ENCODE measurements at places on chromosomes 2 and 18.
A peak's percentile ranks its signal among the peaks of the same experiment; 100 is the strongest.

DNA sequence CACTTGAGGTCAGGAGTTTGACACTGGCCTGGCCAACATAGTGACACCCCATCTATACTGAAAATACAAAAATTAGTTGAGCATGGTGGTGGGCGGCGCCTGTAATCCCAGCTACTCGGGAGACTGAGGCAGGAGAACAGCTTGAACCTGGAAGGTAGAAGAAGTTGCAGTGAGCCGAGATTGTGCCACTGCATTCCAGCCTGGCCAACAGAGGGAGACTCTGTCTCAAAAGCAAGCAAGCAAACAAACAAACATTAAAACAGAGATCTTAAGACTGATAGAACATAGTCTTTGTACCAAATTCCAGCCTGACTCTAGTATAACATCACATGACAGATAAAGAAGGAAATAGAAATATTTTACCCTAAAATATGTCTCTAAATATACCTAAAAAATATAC is 168.1 kb downstream of the PTPRM start:
- no peak for DNase-seq

DNA sequence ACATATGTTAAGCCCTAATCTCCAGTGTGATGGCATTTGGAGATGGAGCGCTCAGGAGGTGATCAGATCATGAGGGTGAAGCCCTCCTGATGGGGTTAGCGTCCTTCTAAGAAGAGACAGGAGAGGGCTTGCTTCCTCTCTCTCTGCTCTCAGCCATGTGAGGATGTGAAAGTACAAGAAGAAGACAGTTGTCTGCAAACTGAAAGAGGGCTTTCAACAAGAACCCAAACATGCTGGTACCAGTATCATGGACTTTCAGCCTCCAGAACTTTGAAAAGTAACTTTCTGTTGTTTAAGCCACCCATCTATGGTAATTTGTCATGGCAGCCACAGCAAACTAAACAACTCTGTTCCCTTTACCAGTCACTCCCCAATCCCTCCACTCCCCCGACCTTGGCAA is 47.4 kb downstream of the CACNB4 start:
- DNase-seq = no peak

DNA sequence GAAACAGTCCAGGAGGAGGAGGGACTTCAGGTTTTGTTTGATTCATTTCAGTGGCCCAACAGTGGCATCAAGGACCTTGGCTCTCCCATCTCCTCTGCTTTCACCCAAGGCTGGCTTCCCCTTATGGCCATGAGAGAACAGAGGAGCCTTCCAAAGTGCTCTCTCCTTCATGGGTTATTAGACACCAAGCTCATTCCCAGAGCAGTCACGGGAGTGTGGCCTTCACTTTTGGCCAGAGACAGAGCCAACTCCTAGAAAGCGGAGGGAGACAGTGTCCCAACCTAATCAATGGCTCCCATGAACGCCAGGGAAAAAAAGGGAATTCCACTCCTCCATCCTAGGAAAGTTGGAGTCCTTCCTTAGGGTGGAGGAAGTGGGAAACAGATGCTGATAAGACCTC is 871 bp upstream of the DUSP28 start:
- no peak for DNase-seq

DNA sequence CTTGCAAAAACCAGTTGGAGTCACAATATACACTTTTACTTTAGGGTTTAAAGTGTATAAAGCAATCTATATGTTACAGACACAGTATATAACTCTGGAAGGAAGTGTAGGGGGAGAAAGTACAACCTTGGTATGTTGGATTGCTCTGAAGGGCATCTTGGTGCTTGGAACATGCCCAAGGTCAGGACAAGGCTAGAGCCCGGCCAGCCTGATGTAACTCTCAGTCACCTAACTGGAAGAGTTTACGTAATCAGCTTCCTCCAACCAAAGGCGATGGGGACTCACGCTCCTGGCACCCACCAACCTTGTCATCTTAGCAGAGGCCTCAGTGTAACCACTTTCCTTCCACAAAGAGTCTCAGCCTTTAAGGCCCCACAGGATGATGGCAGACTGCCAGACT is 181.1 kb upstream of the ACAA2 start:
- DNase-seq = no peak

- DNase-seq = no peak
Measured at GRCh38 chr2:235131334-235132305, 179.8 kb downstream of the SH3BP4 start.

DNA sequence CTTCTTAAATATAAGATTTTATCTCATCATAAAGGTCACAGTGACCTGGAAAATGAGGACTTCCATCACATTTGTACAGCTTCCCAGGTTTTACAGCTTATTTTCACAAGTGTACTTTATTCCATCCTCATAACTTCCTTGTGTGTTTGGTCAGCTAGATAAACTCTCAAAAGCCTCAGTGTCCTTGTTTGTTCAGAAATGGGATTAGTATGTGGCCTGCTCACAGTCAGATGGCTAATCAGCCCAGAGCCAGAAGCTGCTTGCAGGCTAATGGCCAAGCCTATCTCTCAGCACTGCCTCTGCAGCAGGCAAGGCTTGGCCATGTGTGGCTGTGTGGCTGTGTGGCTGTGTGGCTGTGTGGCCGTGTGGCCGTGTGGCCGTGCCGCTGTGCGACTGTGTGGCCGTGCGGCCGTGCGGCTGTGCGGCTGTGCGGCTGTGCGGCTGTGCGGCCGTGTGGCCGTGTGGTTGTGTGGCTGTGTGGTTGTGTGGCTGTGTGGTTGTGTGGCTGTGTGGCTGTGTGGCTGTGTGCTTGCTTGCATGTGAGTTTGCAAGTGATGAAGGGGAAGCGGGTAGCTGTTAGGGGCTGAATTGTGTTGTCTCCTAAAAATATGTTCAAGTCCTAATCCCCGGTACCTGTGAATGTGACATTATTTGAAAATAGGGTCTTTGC is 233.0 kb upstream of the TNP1 start:
- no peak for DNase-seq

GRCh38 chr2:107804608-107805498 is 21.8 kb upstream of the RGPD4 start:
- no peak for DNase-seq

GRCh38 chr2:206800506-206801417 is 35.4 kb downstream of the FASTKD2 start:
- DNase-seq = peak; percentile 41

GRCh38 chr18:29373000-29373399 is 1196.1 kb upstream of the CDH2 start:
- no peak for DNase-seq

DNA sequence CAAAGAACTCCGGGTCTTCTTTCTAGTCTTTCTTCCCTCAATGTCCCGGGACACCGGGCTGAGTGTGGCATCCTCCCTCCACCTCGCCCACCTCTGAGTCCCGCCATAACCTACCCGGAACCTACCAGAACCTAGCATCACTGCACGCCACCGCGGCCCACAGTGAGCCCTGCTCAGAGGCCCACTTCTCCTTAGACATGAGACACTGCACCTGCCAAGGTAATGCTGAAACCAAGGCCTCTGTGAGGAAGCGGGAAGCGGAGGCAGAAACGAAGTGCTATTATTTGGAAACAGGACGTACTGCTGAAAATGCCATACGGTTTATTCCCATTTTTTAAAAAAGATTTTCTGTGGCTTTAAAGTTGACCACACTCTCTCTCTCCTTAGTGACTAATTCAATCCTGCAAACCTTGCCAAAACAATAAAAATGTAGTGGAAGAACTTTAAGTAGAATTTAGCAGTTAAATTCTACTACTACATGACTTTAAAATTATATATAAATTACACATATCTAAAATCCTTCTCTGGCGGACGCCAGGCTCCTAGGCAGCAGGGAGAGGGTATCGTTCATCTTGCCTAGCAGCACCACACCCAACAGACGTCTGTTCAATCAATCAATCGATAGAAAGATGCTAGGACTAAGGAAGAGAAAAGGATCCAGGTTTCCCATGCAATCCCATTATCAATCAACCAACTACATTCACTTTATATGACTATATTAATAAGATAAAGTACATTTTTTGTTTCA is 82.0 kb downstream of the ZNF516 start:
- DNase-seq = no peak

GRCh38 chr2:200649724-200650123 is 63.9 kb downstream of the AOX1 start:
- DNase-seq = no peak

DNA sequence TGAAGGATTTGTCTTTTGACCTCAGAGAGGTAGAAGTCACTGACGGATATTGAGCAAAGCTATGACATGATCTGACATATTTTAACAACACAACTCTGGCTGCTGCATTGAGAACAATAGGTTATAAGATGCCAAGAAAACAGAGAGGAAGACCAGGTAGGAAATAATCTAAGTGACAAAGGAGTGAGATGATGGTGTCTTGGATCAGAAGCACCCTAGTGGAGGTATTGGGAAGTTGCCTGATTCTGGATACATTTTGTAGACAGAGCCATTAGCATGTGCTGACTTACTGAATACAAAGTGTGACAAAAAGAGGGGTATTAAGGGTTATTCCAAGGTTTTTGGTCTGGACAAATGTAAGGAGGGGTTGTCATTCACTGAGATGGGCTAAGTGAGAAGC is 1438.1 kb downstream of the DPP10 start:
- no peak for DNase-seq

- DNase-seq = no peak
Measured at GRCh38 chr2:1868683-1869141, 124.4 kb upstream of the PXDN start.

Data from stimulated activated CD4-positive, alpha-beta T cell treated with anti-CD3 and anti-CD28 coated beads, Interleukin-2, amount 100 ng/mL, for 48 hours (primary cell).